ENCODE measurements at places on chromosomes 2 and 18.

DNA sequence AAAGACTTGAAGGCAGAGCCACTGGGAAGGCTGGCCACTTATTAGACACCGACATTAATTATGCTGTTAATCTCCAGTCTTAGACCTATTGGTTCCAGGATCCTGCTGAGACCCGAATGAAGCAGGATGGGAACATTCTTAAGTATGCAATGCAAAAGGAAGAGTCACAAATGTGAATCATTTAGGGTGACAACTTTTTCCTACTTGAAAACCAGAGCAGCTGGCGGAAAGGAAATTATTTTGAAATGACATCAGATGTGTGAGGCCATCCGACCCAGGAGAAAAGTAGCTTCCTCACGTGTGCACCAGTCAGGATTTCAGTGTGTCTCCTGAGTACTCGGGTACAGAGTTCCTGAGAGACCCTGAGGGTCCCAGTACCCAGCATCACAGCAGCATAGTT is 222.9 kb upstream of the NCKAP5 start:
- DNase-seq: no peak

GRCh38 chr2:240638512-240639160 is 13.4 kb downstream of the GPR35 start:
- no peak for DNase-seq

DNA sequence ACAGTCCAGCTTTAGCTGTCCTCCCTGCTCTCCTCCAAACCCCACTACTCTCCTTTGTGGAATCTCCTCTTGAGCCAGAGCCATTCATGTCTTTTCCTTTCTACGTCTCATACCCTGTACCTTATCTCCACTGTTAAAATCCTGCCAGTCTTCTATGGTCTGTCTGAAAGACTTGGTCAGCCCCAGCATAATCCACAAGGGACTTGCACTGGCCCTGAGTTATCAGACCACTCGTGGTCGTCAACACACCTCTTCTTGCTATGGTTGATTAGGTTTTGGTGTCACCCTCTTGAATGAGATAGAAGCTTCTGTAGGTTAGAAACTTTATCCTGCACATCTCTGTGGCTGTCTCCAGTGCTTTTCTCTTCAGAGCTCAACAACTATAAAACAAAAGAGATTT is 56.8 kb downstream of the MYO1B start:
- DNase-seq: no peak

- DNase-seq: no peak
These were observed 32.6 kb downstream of the MAP2 start for GRCh38 chr2:209456489-209456888.

- no peak for DNase-seq
These were observed 20.7 kb downstream of the ST8SIA5 start for GRCh38 chr18:46736135-46736534.

- no peak for DNase-seq
These were observed 1.5 kb downstream of the NDC80 start for GRCh38 chr18:2572892-2573291.
